ENCODE measurements at places on chromosomes 4 and X. TPM values are rescaled to one million over a fixed set of nuclear protein-coding genes. Genes with fewer than 3 reads are reported as not detected.

The SERTM2 gene
- total RNA-seq, result under 0.01 TPM

The DOK7 gene
- 0.17 TPM for total RNA-seq

The SLC10A7 gene
- total RNA-seq, result 7.6 TPM

The KCNIP4 gene
- not detected for total RNA-seq

The AFM gene
- not detected for total RNA-seq
